ENCODE measurements at places on chromosomes 13 and 19.

DNA sequence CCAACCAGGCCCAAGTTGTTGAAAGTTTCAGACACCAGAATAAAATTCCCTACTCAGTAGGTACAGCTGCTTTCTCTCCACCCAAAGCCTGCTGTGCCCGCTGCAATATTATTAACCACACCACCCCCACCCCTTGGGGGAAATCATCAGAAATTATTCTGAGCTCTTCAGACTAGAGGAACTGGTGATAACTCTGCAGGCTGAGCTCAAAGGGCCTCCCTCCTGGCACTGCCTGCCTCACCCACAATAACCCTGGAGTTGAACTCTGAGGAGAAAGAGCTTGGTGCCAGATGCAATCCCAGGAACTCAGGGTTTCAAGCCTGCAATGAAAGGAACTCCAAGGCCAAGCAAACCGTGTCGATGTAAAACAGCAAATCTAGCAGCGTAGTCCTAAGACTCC, 381.7 kb upstream of the ZNF507 start:
- DNase-seq, result no peak

DNA sequence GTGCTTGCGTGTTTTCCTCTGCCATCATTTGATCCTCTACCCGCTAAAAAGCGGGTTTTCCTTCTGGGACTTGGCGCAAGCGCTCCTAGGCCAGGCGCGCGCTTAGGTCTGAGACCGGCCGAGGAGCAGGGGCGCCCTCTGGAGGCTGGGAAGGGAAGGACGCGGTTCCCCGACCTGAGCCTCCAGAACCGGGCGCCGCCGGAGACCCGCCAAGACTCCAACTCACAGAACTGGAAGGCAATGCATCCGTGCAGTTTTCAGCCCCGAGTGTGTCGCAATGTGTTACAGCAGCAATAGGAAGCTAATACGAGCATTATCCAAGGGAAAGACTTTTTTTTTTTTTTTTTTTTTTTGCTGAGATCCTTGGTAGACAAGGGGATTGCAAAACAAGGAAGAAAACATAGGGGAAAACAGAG, 190.9 kb downstream of the COL4A1 start:
- DNase-seq, result no peak

GRCh38 chr13:31731921-31732320, 7.4 kb upstream of the RXFP2 start:
- peak; percentile 29 for DNase-seq

GRCh38 chr19:15575406-15575805, 39.6 kb upstream of the CYP4F8 start:
- DNase-seq, result no peak

GRCh38 chr13:64639206-64639605, 2590.9 kb downstream of the PCDH9 start:
- DNase-seq, result no peak

DNA sequence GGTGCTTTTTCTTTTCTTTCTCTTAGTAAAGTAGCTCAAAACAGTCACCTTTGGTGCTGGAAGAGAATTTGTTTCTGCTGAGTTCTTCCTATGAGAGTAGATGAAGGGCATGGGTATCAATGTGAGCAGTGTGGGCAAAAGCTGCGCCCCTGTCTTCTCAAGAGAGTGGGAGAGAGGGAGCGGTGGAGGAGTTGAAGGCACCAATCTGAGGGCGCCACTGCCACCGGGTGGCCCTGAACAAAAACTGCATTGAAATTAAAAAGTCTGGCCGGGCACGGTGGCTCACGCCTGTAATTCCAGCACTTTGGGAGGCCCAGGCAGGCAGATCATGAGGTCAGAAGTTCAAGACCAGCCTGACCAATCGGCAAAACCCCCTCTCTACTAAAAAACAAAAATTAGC, 28.7 kb upstream of the EPHX3 start:
- no peak for DNase-seq

- DNase-seq, result no peak
Measured at GRCh38 chr19:18895038-18895823, 727 bp downstream of the CERS1 start.

- DNase-seq, result no peak
Measured at GRCh38 chr13:21010621-21011020, 50.8 kb downstream of the LATS2 start.

DNA sequence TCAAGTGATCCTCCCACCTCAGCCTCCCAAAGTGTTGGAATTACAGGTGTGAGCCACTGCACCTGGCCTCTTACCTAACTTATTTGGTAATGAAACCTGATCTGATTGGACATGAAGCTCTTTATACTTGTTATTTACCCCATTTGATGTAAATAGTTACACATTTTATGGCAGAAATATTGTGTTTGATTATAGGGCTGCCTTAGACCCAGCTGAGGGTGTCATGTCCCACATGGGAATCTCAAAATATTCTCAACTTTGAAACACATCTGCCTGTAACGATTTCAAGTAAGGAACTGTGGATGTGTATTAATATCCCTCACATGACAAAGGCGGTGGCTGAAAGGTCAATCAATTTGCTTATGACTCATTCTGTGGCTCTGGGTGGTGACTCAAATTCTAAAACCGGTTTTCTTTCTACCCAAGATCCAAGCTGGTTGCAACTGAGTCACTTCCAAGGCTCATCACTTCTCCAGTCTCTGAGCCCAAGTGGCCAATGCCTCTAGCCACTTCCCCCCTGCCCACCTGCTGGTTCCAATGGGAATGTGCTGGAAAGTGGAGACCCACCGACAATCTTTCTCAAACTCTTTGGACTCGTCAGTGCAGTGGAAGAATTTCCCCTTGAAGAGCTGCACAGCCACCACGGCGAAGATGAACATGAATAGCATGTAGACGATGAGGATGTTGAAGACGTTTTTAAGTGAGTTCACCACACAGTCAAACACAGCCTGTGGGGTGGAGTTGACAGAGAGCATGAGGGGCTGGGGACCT, 110.9 kb downstream of the IER2 start:
- no peak for DNase-seq

GRCh38 chr19:46131485-46132143, 7.1 kb upstream of the IGFL3 start:
- no peak for DNase-seq

- no peak for DNase-seq
Measured at GRCh38 chr13:80562433-80563156, 221.7 kb upstream of the SPRY2 start.

DNA sequence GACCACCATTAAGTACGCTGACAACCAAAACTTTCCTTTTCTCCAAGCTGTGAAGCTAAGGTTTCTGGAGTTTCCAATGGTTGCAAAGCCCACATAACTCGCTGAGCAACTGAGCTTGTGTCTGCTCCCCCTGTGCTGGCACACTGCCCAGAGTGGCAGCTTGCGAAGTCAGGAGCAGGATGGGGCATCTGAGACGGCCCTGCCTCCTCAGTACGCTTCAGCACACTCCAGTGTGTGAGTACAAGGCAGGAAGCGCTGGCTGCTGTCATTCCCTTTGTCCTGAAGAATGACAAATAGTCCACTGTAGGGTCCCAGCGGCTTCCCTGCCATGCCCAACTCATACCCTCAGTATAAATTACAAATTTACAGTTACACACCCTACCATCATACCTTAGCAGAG, 51.5 kb downstream of the SKA3 start:
- DNase-seq, result peak; percentile 39

Data from pulmonary artery endothelial cell (primary cell).